ENCODE measurements at places on chromosomes 3 and 15. TPM values are rescaled to one million over a fixed set of nuclear protein-coding genes. Genes with fewer than 3 reads are reported as not detected.

GRCh38 chr3:118587847-118588246, 446.8 kb downstream of the IGSF11 start:
- H3K4me1 ChIP-seq: no peaks in the 10 kb centered on the region
- DNase-seq: no peak
- no peaks in the 10 kb centered on the region for H3K27me3 ChIP-seq
- no peaks in the 10 kb centered on the region for H3K36me3 ChIP-seq
- H3K4me3 ChIP-seq: no peak overlapping the region
- H3K27ac ChIP-seq: no peak overlapping the region

DNA sequence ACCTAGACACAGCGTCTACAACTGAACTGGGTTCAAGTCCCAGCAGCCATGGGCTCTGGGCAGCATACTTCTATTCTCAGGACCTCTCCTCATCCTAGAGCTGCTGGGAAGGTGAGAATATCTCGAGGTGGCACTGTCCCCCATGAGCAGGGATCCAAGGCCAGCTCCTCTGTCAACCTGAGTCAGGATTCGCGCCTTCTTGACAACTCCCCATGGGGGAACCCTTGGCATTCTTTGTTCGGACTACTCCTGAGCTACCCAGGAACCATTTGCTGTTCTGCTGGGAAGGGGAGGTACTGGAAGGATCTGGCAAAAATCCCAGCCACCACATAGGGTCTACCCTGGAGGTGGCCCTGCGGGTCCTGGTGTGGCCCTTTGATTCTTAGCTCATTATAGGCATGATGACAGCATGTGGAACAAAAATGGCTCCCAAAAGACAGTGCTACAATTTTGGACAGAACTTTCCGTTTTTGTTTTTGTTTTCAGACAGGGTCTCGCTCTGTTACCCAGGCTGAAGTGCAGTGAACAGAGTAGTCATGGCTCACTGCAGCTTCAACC, 22.3 kb downstream of the PLXNB1 start:
- H3K36me3 ChIP-seq: no peaks in the 10 kb centered on the region
- H3K27ac ChIP-seq: no peak overlapping the region
- H3K27me3 ChIP-seq: no peaks in the 10 kb centered on the region
- no peaks in the 10 kb centered on the region for H3K4me1 ChIP-seq
- DNase-seq: no peak
- no peak overlapping the region for H3K4me3 ChIP-seq

DNA sequence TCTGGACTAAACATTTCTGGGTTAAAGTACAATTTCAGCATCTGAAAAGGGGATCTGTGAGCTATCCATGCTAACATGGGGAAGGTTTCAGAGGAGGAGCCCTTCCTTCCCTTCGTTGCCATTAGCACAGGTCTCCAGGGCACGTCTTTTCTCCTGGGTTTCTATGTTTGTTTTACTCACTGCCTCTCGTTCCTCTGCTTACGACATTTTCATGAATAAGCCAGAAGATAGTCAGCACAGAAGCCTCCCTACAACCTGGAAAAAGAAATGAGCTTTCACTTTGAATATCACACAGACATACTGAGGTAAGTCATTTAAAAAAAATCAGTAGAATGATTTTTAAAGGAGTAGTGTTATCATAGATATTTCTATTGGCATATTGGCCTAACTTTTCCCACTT, 117.2 kb upstream of the KCNMB2 start:
- no peak overlapping the region for H3K4me3 ChIP-seq
- peaks cover 5% of the 10 kb centered on the region for H3K4me1 ChIP-seq
- no peaks in the 10 kb centered on the region for H3K36me3 ChIP-seq
- no peaks in the 10 kb centered on the region for H3K27me3 ChIP-seq

GRCh38 chr15:89780601-89781000, 4.5 kb downstream of the MESP2 start:
- DNase-seq: no peak
- H3K27me3 ChIP-seq: peaks cover 17% of the 10 kb centered on the region
- peaks cover 21% of the 10 kb centered on the region for H3K4me1 ChIP-seq
- H3K36me3 ChIP-seq: no peaks in the 10 kb centered on the region
- no peak overlapping the region for H3K27ac ChIP-seq

GRCh38 chr3:12879191-12879815, 37.9 kb upstream of the RPL32 start:
- H3K36me3 ChIP-seq: no peaks in the 10 kb centered on the region
- no peaks in the 10 kb centered on the region for H3K4me1 ChIP-seq
- H3K4me3 ChIP-seq: no peak overlapping the region
- no peak overlapping the region for H3K27ac ChIP-seq
- peaks cover 8% of the 10 kb centered on the region for H3K27me3 ChIP-seq

GRCh38 chr3:75144406-75144805, 519.7 kb upstream of the FRG2C start:
- H3K4me3 ChIP-seq: no peak overlapping the region
- H3K27ac ChIP-seq: no peak overlapping the region
- no peaks in the 10 kb centered on the region for H3K4me1 ChIP-seq
- no peaks in the 10 kb centered on the region for H3K27me3 ChIP-seq

TUSC7 gene
- total RNA-seq: not detected

MUSTN1 gene
- total RNA-seq: not detected

DNA sequence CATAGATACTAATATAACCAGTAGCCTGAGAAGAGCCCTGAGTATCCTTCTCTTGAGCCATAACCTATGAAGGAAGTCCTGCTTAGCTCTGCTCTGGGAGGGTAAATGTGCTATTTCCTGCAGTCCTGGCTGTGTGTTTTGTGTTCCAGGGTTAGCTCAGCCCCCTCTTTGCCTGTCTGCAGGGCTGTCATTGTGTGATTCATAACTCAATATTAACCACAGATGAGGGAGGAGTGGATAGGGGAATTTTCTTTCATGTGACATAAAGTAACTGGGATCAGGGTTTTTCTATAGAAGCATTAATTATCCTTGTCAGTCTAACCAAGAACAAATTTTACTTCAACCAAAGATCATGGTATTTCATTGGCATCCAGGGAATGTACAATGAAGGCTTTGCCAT, 183.3 kb upstream of the ZBTB20 start:
- H3K4me1 ChIP-seq: no peaks in the 10 kb centered on the region
- DNase-seq: no peak
- H3K36me3 ChIP-seq: no peaks in the 10 kb centered on the region
- no peak overlapping the region for H3K27ac ChIP-seq

REC114 gene
- not detected for total RNA-seq

DNA sequence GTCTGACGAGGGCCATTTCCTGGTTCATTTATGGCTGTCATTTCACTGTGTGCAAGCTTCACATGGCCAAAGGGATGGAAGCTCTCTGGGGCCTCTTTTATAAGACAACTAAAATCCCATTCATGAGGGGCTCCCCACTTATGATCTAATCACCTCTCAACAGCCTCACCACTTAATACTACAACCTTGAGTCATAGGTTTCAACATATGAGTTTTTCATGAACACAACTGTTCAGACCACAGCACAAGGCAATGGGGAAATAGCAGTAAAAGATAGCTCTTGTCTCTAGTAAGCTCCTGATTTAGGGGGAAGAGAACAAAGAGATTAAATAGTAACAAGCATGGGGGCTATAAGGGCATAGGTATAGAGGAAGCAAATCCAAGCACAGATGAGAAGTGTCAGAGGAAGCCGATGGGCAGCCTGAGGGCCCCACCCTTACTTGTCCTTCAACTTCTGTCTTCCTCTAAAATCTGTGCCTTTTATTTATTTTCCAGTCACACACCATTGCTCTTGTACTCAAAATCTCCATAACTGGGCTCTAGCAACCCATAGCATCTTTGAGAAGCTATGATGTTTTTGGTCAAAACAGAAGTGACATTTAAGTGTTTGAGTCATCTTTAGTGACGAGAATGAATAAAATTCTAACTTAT, 329.1 kb downstream of the UNC13C start:
- H3K4me1 ChIP-seq: no peaks in the 10 kb centered on the region
- no peaks in the 10 kb centered on the region for H3K27me3 ChIP-seq
- DNase-seq: no peak
- H3K4me3 ChIP-seq: no peak overlapping the region
- H3K27ac ChIP-seq: no peak overlapping the region

DNA sequence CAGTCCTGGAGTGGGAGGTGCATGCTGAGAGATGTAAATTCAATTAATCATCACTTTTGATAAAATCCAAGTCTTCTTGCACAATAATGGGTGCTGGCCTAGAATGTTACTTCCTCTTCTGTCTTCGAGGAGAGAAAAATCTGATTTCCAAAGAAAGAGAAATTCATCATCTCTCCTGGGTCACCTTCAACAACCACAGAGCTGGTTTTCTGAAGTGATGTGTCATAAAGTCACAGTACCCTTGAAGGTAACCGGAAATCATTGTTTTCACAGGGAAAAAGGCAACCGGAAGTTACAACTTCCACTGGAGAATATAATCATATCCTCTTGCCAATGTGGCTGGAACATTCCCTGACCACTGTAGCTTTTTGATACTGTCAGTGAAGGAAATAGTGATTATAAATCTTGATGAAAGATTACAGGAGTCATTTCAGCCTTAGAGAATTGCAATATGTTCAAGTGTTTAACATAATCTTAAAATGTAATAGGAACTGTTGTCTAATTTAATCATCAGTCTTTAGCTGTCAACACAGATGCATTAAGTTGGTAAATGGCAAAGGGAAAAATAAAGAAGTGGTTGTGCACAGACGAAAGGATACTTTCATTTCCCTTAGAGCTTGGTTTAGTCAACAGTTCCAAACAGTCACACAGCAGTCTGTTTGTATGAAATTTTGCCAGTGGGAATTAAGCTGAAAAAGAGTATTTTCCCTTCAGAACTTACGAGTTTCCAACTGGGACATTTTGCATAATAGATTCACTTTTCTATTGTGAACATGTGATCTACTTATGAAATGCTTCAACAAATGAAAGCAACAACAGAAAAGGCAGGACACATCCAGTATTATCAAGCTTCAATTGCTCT, 106.5 kb upstream of the SLC4A7 start:
- H3K4me3 ChIP-seq: no peak overlapping the region
- H3K4me1 ChIP-seq: peaks cover 25% of the 10 kb centered on the region
- peak; percentile 13 for DNase-seq
- no peaks in the 10 kb centered on the region for H3K27me3 ChIP-seq

DNA sequence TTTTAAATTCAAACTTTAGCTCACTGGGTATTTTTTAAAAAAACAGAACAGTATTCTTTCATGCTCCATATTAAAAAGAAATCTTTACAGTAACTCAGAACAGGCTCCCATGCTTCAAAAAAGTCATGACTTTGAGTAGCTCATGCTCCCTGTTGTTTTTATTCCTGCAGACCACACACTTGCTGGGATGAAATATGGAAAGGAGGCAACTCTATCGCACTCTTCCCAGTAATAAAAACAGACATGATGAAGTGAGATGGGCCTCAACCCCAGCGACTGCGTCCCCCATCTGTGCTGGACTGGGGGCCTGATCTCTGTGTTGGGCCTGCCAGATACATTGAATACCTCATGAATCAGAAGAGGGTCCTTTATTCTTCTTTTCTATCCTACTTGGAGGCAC, 58.9 kb downstream of the ARHGEF3 start:
- no peak overlapping the region for H3K4me3 ChIP-seq
- no peak for DNase-seq
- no peak overlapping the region for H3K27ac ChIP-seq
- H3K36me3 ChIP-seq: peaks cover 43% of the 10 kb centered on the region
- H3K4me1 ChIP-seq: peaks cover 9% of the 10 kb centered on the region

GRCh38 chr3:125462722-125463299, 57.2 kb downstream of the SNX4 start:
- no peak for DNase-seq
- no peak overlapping the region for H3K4me3 ChIP-seq
- H3K36me3 ChIP-seq: peaks cover 21% of the 10 kb centered on the region
- no peak overlapping the region for H3K27ac ChIP-seq
- no peaks in the 10 kb centered on the region for H3K27me3 ChIP-seq

DNA sequence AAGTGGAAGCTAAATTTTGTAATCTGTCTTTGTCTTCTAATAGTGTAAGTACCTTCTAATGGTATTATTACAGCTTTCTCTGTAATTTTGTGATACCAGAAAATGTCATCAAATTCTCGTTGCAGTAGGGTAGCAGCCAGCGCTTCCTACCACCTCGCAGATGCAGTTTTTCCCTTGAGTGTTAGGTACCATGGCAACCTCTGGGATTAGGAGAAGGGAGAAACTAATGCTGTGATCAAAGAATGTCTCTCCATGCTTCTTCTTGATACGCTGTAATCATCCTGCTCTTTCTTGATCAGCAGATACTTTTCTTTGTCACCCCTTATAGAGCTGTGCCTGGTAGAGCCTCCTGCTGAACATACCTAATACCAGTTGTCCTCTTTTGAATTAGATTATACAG, 27.7 kb downstream of the SRP14 start:
- H3K27ac ChIP-seq: no peak overlapping the region
- DNase-seq: no peak
- peaks cover 53% of the 10 kb centered on the region for H3K36me3 ChIP-seq
- H3K4me3 ChIP-seq: no peak overlapping the region
- no peaks in the 10 kb centered on the region for H3K4me1 ChIP-seq

DNA sequence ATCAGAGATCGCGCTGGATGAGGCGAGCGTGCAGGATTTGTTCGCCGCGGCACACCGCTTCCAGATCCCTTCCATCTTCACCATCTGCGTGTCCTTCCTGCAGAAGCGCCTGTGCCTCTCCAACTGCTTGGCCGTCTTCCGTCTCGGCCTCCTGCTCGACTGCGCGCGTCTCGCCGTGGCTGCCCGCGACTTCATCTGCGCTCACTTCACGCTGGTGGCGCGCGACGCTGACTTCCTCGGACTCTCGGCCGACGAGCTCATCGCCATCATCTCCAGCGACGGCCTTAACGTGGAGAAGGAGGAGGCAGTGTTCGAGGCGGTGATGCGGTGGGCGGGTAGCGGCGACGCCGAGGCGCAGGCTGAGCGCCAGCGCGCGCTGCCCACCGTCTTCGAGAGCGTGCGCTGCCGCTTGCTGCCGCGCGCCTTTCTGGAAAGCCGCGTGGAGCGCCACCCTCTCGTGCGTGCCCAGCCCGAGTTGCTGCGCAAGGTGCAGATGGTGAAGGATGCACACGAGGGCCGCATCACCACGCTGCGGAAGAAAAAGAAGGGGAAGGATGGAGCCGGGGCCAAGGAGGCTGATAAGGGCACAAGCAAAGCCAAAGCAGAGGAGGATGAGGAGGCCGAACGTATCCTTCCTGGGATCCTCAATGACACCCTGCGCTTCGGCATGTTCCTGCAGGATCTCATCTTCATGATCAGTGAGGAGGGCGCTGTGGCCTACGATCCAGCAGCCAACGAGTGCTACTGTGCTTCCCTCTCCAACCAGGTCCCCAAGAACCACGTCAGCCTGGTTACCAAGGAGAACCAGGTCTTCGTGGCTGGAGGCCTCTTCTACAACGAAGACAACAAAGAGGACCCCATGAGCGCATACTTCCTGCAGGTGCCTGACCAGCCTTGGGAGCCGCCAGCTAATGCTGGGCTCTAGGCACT, 819 bp downstream of the KLHL40 start:
- H3K4me3 ChIP-seq: peak overlapping the region; percentile 20
- peaks cover 25% of the 10 kb centered on the region for H3K27me3 ChIP-seq
- no peak for DNase-seq

ABI3BP gene
- total RNA-seq: not detected

DNA sequence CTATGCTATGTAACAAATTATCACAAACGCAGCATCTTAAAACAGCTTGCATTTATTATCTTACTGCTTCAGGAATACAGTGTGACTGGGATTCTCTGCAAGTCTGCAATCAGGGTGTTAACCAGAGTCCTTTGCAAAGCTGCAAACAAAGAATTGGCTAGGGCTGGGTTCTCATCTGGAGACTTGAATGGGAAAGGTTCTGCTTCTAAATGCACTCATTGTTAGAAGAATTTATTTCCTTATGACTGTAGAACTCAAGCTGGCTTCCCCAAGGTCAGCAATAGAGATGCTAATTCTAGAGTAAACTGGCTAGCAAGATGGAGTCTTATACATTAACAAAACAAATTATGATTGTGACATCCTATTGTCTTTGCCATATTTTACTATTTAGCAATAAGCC, 673.7 kb downstream of the DIPK2A start:
- no peak overlapping the region for H3K27ac ChIP-seq
- H3K4me3 ChIP-seq: no peak overlapping the region
- no peaks in the 10 kb centered on the region for H3K4me1 ChIP-seq
- no peaks in the 10 kb centered on the region for H3K36me3 ChIP-seq

PLA2G4F gene
- total RNA-seq: not detected

Measured in activated CD4-positive, alpha-beta memory T cell treated with anti-CD3 and anti-CD28 coated beads for 36 hours (primary cell).